Activated naive CD8-positive, alpha-beta T cell treated with anti-CD3 and anti-CD28 coated beads, Interleukin-2, amount 10 ng/mL, durations not matched to agents 7 days and 5 days (primary cell): ENCODE measurements at places on chromosomes 6 and 20. TPM values are rescaled to one million over a fixed set of nuclear protein-coding genes. Genes with fewer than 3 reads are reported as not detected.
A peak's percentile ranks its signal among the peaks of the same experiment; 100 is the strongest.

GRCh38 chr6:168948002-168948401, 305.6 kb downstream of the THBS2 start:
- no peak overlapping the region for H3K27ac ChIP-seq
- H3K4me3 ChIP-seq: no peak overlapping the region
- H3K4me1 ChIP-seq: no peaks in the 10 kb centered on the region
- no peaks in the 10 kb centered on the region for H3K36me3 ChIP-seq

DNA sequence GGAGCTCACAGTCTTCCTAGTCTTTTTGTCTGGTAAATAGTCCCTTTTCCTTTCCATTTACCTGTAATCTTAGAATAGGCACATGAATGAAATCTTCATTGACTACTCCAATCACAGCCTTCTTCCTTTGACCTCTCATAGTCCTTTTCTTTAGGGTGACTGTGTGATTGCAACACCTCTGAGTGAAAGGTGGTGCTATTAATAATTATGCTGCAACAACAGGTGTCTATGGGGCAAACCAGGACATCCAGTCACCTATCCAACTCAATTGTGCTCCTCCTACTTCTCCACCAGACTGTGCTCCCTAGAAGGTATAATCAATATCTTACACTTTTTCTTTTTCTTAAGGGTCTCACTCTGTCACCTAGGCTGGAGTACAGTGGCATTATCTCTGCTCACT, 29.4 kb downstream of the RIPOR2 start:
- peaks cover 68% of the 10 kb centered on the region for H3K4me1 ChIP-seq
- H3K36me3 ChIP-seq: peaks cover 64% of the 10 kb centered on the region
- H3K27me3 ChIP-seq: no peaks in the 10 kb centered on the region
- peak overlapping the region; percentile 51 for H3K27ac ChIP-seq
- DNase-seq: no peak
- H3K4me3 ChIP-seq: no peak overlapping the region

- H3K27me3 ChIP-seq: no peaks in the 10 kb centered on the region
- H3K36me3 ChIP-seq: no peaks in the 10 kb centered on the region
- no peaks in the 10 kb centered on the region for H3K4me1 ChIP-seq
Observed at GRCh38 chr20:9344083-9344920, 170.1 kb upstream of the LAMP5 start.

DNA sequence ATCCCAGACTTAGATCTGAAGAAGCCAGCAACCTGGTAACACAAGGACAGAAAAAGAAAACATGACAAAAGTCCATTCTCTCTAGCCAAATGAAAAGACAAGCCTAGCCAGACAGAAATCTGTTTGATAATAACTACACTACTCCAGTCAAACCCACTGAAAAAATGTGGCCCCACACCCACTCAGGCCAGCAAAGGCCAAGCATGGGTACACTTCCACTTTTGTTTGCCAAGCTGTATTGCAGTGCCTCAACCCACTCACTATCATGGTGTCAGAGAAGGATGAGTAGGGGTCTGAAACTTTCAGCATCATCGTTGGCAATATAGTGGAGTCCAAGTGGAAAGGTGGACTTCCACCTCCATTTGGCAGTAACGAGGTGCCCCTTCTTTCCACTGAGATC, 45.8 kb downstream of the EPM2A start:
- peaks cover 2% of the 10 kb centered on the region for H3K4me1 ChIP-seq
- H3K27ac ChIP-seq: no peak overlapping the region
- no peak for DNase-seq
- H3K4me3 ChIP-seq: no peak overlapping the region
- no peaks in the 10 kb centered on the region for H3K27me3 ChIP-seq
- peaks cover 2% of the 10 kb centered on the region for H3K36me3 ChIP-seq

DNA sequence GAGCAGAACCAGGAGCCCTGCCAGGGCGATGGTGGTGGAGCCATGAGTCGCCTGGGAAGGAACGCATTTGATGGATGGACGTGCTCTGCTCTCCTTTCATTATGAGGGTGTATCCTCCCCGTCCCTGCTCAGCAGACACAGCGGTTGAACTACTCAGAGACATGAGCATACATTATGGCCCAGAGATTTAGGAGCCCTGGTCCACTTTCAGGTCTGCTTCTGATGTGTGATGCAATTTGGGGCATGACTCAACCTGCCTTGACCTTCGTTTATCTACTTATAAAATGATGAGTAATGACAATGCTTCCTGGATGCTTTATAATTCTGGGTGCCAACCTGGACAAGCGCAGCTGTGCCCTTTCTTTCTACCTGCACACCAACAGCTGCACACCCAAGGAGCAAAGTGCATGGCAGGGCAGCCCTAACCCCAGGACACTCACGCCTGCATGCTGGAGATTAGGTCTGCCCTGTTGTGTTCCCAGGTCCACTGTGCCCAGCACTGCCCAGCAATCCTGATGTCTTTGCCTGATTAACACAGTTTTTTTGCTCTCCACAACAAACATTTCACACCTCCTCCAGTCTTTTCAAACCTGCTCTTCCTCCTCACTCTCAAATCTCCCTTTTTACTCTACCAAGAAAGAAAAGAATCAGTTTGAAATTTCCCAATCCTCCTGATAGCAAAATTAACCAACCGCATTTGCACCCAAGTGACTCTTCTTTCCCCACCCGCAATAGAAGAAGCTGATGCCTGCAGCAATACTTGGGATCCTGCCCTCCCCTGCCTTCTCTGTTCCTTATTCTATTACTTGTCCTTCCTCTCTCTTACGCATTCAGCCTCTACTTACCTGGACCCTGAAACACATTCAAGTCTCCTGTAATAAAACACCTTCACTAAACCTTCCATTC, 81.2 kb downstream of the EZR start:
- no peaks in the 10 kb centered on the region for H3K27me3 ChIP-seq
- DNase-seq: no peak
- H3K4me1 ChIP-seq: peaks cover 1% of the 10 kb centered on the region
- peak overlapping the region; percentile 24 for H3K27ac ChIP-seq

DNA sequence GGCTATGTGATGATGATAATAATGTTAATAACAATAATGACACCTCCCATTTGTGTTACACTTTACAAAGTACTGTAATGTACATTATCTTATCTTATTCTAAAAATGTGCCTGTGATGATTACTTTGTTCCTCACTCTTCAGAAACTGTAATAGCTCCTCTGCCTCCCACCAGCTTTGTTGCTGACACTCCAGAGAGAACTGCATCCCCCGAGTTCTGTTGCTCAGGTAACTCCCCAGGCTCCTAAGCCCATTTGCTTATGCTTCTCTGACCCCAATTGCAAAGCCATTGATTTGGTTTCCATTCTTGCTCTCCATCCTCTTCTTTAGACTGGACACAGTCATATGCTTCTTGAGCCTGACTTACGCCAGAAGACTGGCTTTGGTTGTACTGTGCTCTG, 319.7 kb downstream of the EPM2A start:
- DNase-seq: no peak
- H3K4me3 ChIP-seq: no peak overlapping the region
- H3K27me3 ChIP-seq: no peaks in the 10 kb centered on the region

DNA sequence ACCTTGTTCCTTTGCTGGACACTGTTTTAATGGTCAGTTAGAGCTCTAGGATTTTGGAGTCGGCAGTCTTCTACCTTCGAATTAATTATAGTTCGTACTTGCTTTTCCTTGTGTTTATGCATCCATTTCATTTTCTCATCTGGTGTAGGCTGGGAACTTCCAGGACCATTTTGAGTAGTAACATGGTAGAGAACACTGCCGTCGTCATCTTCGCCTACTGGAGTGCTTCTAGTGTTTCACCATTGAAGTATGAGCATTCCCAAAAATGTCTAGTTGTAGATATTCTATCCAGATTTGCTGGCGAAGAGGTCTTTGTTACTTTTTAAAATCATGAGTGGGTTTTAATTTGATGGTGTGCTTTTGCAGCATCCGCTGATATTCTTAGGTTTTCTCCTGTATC, 36.9 kb downstream of the CDYL start:
- peaks cover 18% of the 10 kb centered on the region for H3K36me3 ChIP-seq
- no peak overlapping the region for H3K4me3 ChIP-seq
- DNase-seq: no peak
- H3K27ac ChIP-seq: no peak overlapping the region
- H3K4me1 ChIP-seq: peaks cover 22% of the 10 kb centered on the region

DNA sequence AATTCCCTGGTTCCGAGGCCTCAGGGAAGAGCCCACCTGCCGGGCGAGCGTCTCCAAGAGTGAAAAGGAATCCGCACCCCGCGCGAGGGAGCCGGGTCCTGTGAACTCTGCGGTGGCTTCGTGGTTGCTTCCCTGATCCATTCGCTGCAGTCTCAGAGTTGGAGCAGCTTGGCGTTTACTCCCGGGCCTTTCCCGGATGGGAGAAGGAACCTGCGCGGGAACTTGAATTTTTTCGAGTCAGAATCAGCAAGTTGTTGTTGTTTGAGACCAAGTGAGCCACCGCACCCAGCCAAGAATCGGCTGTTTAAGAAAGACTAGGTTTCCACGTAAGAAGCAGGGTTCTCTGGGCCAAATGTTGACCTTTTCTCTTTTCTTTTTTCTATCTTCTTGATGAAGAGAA, 12.9 kb downstream of the PRSS16 start:
- no peaks in the 10 kb centered on the region for H3K4me1 ChIP-seq
- peaks cover 61% of the 10 kb centered on the region for H3K27me3 ChIP-seq
- H3K27ac ChIP-seq: no peak overlapping the region
- no peak overlapping the region for H3K4me3 ChIP-seq

DNA sequence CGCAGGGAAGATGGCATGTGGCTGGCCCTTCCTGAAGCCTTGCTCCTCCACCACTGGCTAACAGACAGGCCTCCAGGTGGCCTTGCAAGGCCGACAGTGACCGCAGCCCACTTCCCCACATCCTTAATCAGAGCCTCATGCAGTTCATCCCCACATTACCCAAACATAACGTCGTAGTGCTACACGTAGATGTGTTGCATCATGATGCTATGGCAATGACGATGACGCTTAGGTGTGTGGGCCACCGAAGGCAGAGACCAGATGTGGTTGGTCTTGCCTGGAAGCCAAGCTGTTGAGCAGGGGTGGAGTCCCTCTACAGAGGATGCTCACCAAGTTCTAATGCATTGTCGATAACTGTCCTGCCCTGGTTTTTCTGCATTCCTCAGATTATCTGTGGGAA, 5.6 kb downstream of the CD93 start:
- no peaks in the 10 kb centered on the region for H3K36me3 ChIP-seq
- no peak overlapping the region for H3K4me3 ChIP-seq
- DNase-seq: no peak
- H3K27ac ChIP-seq: no peak overlapping the region
- H3K27me3 ChIP-seq: peaks cover 4% of the 10 kb centered on the region

GRCh38 chr6:26205625-26206574, 118.7 kb downstream of the HFE start:
- no peak for DNase-seq
- peaks cover 2% of the 10 kb centered on the region for H3K36me3 ChIP-seq
- no peaks in the 10 kb centered on the region for H3K27me3 ChIP-seq
- no peak overlapping the region for H3K27ac ChIP-seq
- no peak overlapping the region for H3K4me3 ChIP-seq

DNA sequence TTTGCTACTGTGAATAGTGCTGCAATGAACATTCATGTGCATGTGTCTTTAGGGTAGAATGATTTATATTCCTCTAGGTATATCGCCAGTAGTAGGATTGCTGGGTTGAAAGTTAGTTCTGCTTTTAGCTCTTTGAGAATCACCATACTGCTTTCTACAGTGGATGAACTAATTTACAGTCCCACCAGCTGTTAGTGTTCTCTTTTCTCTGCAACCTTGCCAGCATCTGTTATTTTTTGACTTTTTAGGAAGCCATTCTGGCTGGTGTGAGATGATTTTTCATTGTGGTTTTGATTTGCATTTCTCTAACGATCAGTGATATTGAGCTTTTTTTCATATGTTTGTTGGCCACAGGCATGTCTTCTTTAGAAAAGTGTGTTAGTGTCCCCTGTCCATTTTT, 40.0 kb downstream of the PLG start:
- H3K4me3 ChIP-seq: no peak overlapping the region
- no peaks in the 10 kb centered on the region for H3K4me1 ChIP-seq
- no peak overlapping the region for H3K27ac ChIP-seq
- peaks cover 6% of the 10 kb centered on the region for H3K27me3 ChIP-seq

DNA sequence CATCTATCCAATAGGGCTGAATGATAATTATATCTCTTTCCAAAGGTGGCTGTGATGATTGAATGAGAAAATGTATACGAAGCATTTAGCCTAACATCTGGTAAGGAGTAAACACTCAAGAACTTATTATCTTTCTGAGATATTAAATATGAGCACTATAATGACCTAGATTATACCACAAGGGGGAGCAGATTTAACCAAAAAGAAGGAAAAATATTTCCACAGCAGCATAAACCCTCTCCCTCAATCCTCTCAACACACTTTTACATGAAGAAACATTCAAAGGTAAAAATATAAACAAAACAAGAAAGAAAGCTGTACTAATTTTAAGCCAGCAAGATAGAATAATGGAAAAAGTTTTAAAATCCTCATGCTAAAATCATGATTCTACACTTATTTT, 68.4 kb downstream of the SHPRH start:
- H3K36me3 ChIP-seq: peaks cover 58% of the 10 kb centered on the region
- no peak overlapping the region for H3K27ac ChIP-seq
- H3K27me3 ChIP-seq: no peaks in the 10 kb centered on the region
- no peak for DNase-seq
- H3K4me3 ChIP-seq: no peak overlapping the region
- no peaks in the 10 kb centered on the region for H3K4me1 ChIP-seq

Gene TMEM14A
- total RNA-seq: 18.6 TPM

Gene STK38
- 86.5 TPM for total RNA-seq

Gene IRF4
- 95.1 TPM for total RNA-seq

Gene SNHG17
- total RNA-seq: 70.9 TPM

Gene MARCKS
- total RNA-seq: 2.2 TPM
